Activated CD4-positive, alpha-beta T cell treated with anti-CD3 and anti-CD28 coated beads for 1 hour (primary cell): ENCODE measurements at places on chromosomes 4 and X.

DNA sequence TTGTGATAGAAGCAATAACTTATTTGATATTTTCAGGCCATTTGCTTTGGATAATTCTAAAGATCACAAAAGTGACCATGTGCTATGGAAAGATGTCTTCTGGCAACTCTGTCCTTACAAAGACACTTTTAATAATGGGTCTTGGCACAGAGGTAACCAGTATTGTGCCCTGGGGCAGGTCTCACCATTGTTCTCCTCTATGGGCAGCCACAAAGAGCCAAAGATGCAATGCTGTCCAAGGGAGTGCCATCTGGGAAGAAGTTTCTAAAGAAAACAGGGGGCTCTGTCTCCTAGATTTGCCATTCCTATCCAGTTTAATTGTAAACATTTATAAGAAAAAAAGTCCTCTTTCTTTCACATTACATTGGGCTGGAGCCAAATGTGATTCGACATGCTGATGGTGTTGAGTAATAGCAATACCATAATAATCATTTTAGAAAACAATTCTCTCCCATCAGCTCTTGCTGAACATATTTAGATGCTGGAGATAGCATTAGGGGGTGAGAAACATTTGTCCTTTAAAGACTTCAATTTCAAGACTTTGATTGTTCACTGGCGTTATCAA, 179.9 kb downstream of the KIT start:
- DNase-seq, result no peak

DNA sequence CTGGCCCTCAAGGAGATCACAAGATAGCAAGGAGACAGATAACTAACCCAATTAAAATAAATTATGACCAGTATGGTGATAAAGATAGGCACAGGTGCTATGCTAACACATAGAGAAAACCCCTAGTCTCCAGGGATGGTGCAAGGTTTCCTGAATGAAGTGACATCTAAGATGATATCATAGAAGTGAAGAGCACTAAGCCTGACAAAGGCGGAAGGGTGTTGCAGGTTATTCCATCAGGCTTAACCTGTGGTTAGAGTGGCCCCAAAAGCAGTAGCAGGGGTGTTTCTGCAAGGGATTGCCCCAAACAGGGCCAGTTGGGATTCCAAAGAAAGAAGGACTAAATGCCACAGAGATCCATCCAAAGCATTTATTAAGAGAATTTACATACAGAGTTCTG, 249.2 kb downstream of the IDS start:
- DNase-seq, result no peak

DNA sequence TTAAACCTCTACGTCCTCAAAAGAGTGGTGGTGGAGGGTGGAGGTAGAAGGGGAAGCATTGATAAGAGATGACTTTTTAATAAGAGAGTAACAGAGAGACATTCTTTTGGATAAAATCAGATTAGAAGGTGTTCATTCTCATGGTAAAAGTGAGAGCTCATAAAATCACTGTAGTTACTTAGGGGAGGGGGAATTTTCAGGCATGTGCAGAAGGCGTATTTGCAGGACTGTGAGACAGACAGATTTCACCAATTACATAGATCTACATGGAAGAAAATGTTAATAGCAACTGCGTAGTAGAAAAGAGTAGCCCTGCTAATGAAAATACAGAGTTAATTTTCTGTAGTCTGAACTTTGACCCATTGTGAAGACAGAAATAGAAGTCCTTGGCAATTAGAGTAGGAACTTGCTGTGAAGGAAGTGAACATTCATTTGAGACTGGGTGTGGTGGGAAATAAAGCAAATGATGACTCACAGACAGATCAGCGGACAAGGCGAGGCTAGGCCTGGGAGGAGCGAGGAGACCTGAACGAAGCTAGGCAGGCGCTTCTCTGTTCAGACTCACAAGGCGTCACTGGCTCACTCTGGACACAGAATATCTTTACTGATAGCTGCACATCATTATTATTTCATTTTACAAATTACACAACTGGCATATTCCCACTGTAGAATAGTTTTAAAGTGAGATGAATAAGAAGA, 57.2 kb upstream of the FAM9C start:
- no peak for DNase-seq

DNA sequence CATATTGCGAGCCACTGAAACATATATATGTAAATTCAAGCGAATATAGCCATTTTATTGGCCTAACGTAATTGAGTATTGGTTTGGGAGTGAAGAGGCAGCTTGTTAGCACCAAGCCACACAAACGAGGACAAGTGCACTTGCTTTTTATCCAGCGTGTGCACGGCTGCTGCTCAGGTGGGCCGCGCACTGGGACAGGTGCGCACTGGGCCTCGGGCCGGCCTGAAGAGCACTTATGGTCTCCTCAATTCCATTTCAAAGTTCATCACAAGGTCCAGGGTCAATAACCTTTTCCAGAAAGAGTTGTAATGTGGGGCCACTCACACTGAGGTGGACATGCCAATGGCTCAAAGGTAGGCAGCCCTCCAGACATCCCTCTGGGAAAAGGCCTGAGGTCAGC, 95.9 kb downstream of the ATP8A1 start:
- no peak for DNase-seq

- no peak for DNase-seq
These were observed 647 bp downstream of the OPHN1 start for GRCh38 chrX:68432648-68433047.

- DNase-seq, result no peak
These were observed 6.9 kb upstream of the BBS7 start for GRCh38 chr4:121877041-121877773.

DNA sequence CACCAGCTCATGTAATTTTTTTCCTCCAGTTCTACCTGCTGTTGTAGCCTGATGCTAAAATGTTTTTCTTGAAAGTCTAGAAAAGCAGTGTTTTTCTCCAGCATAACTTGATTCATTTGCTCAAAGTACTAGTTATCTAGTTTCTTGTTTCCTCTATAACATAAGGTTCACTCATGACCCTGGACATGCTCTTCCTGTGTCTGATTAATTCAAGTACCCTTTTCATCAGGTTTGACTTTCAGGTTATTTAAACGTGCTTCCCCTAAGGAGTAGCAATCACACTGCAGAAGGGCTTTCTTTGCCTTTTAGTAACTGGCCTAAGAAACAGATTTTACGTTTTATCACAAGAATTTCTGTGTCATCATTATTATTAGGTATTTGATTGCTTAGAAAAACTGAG, 66.8 kb upstream of the EGFL6 start:
- no peak for DNase-seq

DNA sequence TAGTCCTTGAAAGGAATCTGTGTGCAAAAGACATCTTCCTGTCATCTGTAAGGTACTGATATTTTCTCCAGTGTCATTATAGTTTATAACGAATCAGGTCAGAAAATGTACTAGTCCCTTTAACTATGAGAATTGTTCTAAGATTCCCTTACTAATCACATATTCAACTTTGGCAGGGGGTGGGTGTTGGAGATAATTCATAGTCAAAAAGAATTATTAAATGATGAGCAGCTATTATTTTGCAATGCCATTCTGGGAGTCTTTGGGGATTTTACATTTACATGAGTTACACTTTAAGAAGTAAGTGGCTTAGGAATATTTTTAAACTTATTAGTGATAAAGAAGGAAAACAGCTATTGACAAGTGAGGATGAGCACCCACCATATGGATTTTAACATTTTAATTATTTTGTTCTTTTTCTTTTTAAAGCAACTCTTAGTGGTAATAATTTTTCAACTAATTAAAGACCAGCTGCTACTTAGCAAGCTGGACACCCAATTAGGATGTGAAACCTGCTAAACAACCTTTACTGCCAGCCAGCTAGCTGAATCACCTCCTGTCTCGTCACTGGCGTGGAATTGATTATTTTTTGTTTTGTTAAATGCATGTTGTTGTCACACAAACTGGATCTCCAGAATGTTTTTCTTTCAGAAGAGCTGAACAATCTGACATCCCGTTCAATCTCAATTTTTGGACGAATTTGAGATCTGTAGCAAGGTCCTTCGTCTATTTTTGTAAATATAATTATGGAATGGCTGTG, 219.2 kb downstream of the ARAP2 start:
- no peak for DNase-seq

DNA sequence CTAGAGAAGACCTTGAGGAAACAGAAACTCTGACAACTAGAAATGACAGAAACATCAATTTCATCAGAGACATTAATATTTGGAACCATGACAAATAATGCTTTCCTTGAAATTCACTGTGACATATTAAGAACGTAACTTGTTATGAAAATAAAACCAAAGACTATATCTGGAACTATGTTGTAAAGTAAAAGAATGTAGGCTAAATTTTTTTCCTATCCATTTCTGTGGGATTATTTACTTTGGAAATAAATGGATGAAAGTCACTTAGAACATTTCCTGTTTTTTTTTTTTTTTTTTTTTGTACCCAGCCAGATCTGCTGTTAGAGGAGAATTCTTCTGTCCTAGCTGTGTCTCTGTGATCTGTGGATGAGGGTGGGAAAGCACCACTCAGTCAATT, 255.9 kb downstream of the SPRY1 start:
- DNase-seq, result no peak

DNA sequence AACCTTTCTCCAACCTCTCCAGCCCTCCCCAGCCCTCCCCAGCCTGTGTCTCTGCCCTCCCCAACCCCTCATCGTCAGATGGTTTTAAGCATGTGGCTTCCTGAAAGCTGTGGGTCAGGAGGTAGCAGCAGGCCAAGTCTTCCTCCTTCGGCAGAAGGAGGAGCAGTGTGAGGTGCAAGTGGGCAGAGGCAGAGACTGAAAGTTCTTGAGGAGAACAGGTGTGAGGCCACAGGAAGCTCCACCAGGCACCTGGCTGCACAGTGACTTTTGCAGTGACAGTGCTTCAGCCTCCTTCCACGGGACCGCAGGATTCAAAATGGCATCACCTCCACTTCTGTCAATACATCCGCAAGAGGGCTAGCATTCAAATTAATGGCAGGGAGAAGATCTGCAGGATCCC, 203.9 kb upstream of the LEF1 start:
- no peak for DNase-seq
